NCI-H1417 (cell line): ENCODE measurements at places on chromosomes 2 and 18.

- no peak for DNase-seq
Measured at GRCh38 chr18:78818961-78819360, 160.7 kb upstream of the SALL3 start.

DNA sequence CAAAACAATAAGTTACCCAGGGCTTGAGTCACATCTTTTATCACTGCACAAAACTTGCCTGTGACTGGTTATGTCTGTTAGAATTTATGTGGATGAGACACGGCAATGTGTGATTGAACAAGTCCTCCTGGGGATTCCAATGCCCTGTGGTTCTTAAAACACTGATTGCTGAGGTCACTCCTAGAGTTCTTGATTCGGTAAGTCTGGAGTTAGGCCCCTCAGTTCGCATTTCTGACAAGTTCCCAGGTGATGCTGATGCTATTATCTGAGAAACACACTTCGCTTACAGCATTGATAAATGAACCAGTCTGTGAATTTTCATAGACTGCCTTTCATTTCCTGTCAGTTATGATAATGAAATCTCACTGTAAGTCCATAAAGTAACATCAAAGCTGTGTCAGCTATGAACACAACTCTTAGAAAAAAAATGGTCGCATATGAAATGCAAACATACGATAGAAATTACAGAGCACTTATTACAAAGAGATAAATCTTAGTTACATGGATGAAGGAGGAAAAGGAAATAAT lies 214.0 kb downstream of the DLGAP1 start:
- DNase-seq, result no peak

DNA sequence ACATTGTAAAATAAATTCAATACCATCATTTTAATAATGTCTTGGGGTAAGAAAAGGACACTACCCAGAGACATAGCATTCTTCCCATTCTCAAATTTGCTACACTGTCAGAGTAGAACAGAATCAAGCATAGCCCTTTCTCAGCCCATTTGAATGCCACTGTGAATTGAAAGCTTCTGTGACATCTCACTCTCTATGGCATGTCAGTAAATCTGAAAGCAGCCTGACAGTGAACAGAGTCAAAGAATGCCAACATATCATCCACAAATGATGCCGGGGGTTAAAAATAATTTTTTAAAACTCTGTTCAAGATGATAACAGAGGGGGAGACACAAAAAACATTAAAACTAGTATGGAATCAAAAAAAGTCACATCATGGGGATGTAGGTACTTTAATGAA lies 17.6 kb downstream of the SUCLG1 start:
- no peak for DNase-seq

DNA sequence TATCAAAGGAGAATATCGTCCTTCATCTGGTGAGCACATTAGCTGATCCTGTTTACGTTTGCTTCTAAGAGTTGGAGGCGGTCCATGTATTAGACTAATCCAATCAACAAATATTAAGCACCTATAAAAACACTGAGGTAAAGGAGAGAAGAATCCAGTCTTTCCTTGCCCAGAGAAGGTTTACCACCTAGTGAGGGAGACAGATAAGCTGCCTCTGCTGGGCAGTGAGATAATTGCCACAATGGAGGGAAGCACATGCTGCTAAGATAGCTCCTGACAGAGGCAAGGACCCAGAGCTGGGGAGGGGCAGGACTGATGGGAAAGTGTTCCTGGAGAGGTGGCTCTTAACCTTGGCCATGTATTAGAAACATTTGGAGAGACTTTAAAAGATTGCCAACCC lies 36.7 kb upstream of the ST8SIA5 start:
- DNase-seq, result no peak

DNA sequence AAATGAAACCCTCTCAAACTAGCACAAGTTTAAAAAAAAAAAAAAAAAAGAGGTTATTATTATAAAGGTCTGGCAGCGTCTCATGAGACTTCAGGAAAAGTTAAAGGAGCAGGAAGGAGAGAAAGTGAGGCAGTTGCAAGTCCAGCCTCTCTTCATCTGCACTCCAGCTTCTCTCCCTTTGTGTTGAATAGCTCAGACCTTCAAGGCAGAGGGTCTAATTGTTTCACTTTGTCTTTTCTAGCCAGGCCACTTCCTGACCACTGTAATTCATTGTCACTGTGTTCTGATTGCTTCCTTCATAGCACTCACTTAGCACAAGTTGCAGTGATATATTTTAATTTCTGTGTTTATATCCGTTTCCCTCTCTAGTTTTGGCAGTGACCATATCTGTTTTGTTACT lies 99.9 kb downstream of the SPATS2L start:
- no peak for DNase-seq
